ENCODE measurements at places on chromosomes 3 and 15.

- DNase-seq: no peak
Observed at GRCh38 chr3:38577371-38578080, 72.0 kb downstream of the SCN5A start.

DNA sequence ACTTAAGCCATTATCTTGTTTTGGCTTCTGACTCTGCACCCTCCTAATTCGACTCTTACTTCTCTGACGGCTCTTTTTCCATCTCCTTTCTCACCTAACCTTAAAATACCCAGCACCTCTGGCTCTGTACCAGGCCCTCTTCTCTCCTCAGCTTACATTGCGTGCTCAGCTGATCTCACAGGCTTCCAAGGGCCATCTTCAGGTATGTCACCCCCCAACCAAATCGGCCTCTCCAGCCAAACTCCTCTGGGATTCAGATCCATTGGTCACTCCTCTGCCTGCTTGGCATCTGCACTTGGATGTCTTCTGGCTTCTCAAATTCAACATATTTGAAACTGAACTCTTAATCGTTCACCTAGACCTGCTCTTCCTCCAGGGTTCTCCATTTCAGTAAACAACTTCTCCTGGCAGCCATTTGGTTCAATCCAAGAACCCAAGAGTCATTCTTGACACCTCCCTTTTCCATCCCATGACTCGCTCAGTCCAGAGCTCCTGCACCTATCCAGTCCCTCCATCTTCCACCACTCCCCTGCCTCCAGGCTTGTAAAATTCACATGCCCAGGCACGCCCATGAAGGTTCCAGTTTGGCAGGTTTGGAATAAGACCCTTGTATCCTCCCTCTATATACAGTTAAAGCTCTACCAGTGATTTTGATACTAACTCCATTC, 35.2 kb upstream of the SLC41A3 start:
- no peak for DNase-seq

DNA sequence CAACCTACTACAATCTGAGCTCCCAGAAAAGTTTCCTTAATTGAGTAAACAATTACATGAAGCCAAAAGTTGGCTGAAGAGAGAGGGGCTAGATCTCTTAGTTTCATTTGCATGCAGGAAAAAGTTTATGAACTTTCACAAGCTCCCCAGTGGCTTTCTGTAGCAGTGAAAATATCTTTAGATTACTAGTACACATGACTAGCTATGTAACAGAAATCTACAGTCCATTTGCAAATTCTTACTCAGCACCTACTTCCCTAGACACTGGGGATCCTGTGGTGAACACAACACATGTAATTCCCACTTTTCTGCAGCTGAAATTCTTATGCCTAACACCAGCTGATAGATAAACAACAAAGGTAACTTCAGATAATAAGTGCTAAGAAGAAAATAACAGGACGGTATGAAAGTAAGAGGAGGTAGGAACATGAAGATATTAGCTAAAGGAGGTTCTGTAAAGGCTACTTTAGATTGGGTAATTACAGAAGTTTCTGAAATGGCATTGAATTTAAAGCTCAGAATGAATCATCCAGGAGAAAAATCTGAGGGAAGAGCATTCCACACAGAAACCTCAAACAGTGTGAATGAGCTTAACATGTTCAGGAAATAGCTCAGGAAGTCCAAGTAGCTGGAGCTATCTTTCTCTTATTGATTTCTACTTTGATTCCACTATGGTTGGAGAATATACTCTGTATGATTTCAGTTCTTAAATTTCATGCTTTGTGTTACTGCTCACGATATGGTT, 204.8 kb downstream of the MAGI1 start:
- peak; percentile 70 for DNase-seq

GRCh38 chr3:128054367-128054766, 2.1 kb downstream of the SEC61A1 start:
- peak; percentile 74 for DNase-seq

GRCh38 chr15:49815526-49815925, 194.7 kb downstream of the DTWD1 start:
- peak; percentile 42 for DNase-seq

GRCh38 chr15:80395616-80396015, 8.6 kb upstream of the ARNT2 start:
- no peak for DNase-seq

GRCh38 chr3:37668431-37668817, 193.3 kb upstream of the CTDSPL start:
- no peak for DNase-seq

DNA sequence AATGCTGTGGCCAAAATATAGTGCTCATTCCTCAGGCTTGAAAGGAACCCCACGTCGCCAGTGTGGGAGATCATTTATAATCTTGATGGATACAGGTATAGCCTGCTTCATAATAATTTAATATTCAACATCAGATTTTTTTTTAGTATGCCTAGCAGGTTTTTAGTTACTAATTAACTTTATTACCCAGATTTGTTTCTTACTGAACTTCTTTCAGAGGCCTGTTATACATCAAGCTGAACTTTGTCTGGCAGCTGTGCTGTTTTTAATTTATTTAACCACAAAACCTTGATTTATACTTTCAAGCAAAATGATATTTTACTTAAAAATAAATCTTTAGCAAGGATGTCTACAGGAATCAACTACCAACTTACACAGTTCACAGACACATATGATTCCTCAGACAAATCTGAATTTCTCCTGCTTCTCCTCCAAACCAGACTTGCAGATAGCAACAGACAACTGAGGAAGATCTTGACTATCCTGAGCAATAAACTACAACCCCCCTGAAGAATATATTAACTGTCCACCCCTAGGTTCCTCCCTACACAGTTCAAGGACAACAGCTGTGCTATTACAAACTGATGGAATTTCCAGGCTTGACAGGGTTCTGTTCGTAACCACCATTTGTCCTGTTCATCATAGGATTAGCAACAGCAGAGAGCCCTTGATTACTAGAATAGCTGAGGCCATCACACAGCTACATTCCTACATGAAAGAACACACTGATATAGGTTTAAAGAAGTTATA, 610 bp downstream of the MAP4 start:
- peak; percentile 62 for DNase-seq

DNA sequence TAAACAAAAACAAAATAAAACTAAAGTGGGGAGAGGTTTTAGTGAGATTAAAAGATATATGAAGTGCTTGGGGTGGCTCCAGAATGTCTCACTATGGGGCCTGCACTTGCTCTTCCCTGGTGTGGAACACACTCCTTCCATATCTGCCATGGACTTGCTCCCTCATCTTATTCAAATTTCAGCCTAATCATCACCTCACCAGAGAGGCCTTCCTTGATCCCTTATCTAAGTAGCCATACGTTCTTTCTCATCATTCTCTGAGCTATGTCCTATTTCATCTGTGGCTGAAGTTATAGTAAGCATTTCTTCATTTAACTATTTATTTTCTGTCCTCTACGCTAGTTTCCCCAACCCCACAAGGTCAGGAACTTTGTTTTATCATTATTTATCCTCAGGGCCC, 511.7 kb downstream of the NTRK3 start:
- no peak for DNase-seq

DNA sequence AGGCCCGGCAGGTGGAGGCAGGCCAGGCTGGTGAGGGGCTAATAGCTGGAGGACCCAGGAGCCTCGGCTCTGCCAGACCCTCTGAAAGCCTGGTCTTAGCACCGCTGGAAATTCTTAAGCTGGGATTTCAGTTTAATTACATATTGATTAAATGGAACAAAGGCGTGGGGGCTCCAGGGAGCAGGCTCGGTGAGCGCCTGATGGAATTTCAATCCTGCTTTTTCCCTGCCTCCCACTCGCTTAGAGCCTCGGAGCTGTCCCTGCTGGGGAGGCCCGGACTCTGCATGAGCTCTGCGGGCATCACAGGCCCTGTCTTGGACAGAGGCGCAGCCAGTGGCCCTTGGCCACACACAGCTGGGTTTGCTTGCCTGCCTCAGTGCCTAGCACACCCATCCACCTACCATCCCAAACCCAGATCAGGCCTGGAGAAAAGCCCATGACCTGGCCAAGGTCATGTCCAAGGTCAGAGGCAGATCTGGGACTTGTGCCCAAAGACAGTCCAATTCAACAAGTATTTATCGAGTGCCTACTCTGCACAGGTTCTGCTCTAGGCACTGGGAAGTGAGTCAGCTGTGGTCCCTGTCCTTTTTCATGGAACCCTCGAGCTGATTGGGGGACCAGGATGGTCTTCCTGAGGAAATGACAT, 40.6 kb downstream of the LINGO1 start:
- DNase-seq: no peak

GRCh38 chr3:45907769-45908705, 21.7 kb downstream of the CCR9 start:
- DNase-seq: peak; percentile 61

DNA sequence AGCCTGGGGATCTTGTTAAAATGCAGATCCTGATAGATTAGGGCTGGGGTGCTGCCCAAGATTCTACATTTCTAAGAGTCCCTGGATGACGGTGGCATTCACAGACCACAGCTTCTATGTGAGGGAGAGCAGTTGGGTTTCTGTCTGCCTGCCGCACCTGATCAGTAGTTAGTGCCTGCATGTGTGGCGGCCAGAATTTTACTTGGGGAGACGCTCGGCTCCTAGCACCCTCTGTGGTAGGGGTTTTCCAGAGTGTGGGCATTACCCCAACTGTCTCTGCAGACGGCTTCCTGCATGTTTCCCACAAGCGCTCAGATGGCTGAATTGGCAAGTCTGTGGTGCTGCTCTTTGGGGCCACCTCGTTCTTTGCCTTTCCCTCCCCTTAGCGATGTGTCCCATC, 8.3 kb downstream of the GHRL start:
- no peak for DNase-seq

GRCh38 chr3:13462125-13462629, 17.9 kb upstream of the HDAC11 start:
- DNase-seq: no peak

GRCh38 chr3:159280386-159281191, 478.7 kb downstream of the MFSD1 start:
- DNase-seq: no peak
